ENCODE measurements at places on chromosomes 7 and 10. TPM values are rescaled to one million over a fixed set of nuclear protein-coding genes. Genes with fewer than 3 reads are reported as not detected.

DNA sequence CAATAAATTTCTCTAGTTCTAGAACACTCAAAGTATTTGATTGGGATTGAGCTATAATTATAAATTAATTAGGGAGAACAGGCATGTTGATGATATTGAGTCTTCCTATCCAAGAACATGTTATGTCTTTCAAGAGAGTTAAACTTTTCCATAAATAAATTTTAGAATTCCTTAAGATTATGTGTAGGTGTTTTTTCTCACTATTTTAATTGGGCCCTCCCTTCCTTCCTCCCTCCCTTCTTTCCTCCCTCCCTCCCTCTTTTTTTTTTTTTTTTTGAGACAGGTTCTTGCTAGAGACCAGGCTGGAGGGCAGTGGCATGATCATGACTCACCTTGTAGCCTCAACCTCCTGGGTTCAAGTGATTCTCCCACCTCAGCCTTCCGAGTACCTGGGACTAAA lies 20.2 kb downstream of the EXOC6 start:
- H3K4me1 ChIP-seq = peaks cover 5% of the 10 kb centered on the region
- no peak overlapping the region for H3K27ac ChIP-seq
- no peak overlapping the region for H3K4me3 ChIP-seq
- H3K36me3 ChIP-seq = no peaks in the 10 kb centered on the region
- DNase-seq = no peak
- H3K27me3 ChIP-seq = no peaks in the 10 kb centered on the region

DNA sequence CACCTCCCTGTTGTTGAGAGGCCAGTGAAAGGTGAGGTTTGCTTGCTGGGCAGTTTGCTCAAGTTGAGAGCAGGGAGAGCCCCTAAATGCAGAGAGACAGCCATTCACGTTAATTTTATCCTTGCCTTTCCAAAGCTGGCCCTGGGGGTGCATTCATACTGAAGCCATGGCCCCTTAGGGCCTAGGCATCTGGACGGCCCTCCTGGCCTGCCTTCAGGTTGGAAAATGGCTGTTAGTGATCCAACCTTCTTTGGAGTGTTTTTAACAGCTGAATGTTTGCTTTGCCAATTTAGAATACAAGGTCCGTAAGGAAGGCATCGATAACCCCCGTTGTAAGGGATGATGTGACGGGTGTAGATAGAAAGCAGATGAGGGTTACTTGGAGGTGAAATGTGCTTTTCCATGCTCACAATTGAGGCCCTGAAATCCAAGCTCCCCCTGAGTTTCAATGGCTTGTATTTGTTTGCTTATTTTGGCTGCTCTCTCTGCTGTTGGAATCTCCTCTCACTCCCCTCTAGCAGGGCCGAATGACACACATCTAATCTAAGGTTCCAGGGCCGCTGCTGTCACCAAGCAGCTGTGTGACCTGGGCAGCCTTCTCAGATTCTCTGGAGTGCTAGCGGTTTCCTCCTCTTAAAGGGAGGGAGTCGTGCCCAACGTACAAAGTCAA lies 171.6 kb upstream of the MKI67 start:
- DNase-seq = no peak
- no peaks in the 10 kb centered on the region for H3K4me1 ChIP-seq
- no peaks in the 10 kb centered on the region for H3K27me3 ChIP-seq
- H3K27ac ChIP-seq = no peak overlapping the region
- H3K36me3 ChIP-seq = no peaks in the 10 kb centered on the region

- H3K36me3 ChIP-seq = no peaks in the 10 kb centered on the region
- no peaks in the 10 kb centered on the region for H3K4me1 ChIP-seq
- no peaks in the 10 kb centered on the region for H3K27me3 ChIP-seq
- DNase-seq = no peak
- H3K27ac ChIP-seq = no peak overlapping the region
Observed at GRCh38 chr7:108794466-108794865, 224.8 kb downstream of the DNAJB9 start.

- H3K27me3 ChIP-seq = no peaks in the 10 kb centered on the region
Observed at GRCh38 chr7:41738336-41738735, 35.4 kb upstream of the INHBA start.

GRCh38 chr7:107353701-107354100 lies 116.2 kb upstream of the GPR22 start:
- H3K27ac ChIP-seq = no peak overlapping the region
- no peak overlapping the region for H3K4me3 ChIP-seq
- H3K27me3 ChIP-seq = no peaks in the 10 kb centered on the region

FAM131B gene
- total RNA-seq = 0.04 TPM
